Hematopoietic multipotent progenitor cell (in vitro differentiated cells): ENCODE measurements at places on chromosomes 2 and 18. TPM values are rescaled to one million over a fixed set of nuclear protein-coding genes. Genes with fewer than 3 reads are reported as not detected.

MTIF2 gene
- total RNA-seq = 19.1 TPM

APOB gene
- total RNA-seq = under 0.01 TPM

CETN1 gene
- total RNA-seq = not detected

ABHD1 gene
- total RNA-seq = 1.9 TPM

SERPINB7 gene
- total RNA-seq = not detected

CLK1 gene
- 84.8 TPM for total RNA-seq

CFC1 gene
- total RNA-seq = not detected

ADNP2 gene
- 18.0 TPM for total RNA-seq

TUBA3E gene
- total RNA-seq = not detected

ADCY3 gene
- 74.9 TPM for total RNA-seq

HOXD13 gene
- not detected for total RNA-seq

TOGARAM2 gene
- 3.5 TPM for total RNA-seq

WBP1 gene
- 121 TPM for total RNA-seq

CCDC102B gene
- total RNA-seq = 3.2 TPM

DLGAP1 gene
- 0.27 TPM for total RNA-seq
